ENCODE measurements at places on chromosomes 12 and 14. TPM values are rescaled to one million over a fixed set of nuclear protein-coding genes. Genes with fewer than 3 reads are reported as not detected.

- no peak for DNase-seq
Observed at GRCh38 chr12:91073426-91073825, 15.6 kb upstream of the KERA start.

- DNase-seq: no peak
Observed at GRCh38 chr12:9024512-9024911, 35.2 kb downstream of the KLRG1 start.

DNA sequence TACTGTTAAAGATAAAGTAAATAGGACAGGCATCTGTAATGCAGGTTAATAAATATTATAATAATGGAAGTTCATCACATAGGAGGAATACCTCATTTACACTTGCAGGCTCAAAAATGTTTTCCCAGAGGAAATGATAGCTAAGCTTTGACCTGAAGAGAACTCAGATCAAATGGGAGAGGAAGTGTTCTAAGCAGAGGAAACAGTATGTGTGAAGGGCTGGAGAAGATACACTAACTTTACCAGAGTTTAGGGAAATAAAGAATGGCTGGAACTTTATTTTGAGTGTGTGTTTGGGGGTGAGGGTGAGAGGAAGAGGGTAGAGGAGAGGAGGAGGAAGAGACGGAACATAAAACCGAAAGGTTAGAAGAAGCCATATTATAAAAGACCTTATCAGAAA lies 34.0 kb upstream of the AP4S1 start:
- no peak for DNase-seq

- DNase-seq: peak; percentile 54
Observed at GRCh38 chr12:33771889-33772288, 250.4 kb upstream of the ALG10 start.

DNA sequence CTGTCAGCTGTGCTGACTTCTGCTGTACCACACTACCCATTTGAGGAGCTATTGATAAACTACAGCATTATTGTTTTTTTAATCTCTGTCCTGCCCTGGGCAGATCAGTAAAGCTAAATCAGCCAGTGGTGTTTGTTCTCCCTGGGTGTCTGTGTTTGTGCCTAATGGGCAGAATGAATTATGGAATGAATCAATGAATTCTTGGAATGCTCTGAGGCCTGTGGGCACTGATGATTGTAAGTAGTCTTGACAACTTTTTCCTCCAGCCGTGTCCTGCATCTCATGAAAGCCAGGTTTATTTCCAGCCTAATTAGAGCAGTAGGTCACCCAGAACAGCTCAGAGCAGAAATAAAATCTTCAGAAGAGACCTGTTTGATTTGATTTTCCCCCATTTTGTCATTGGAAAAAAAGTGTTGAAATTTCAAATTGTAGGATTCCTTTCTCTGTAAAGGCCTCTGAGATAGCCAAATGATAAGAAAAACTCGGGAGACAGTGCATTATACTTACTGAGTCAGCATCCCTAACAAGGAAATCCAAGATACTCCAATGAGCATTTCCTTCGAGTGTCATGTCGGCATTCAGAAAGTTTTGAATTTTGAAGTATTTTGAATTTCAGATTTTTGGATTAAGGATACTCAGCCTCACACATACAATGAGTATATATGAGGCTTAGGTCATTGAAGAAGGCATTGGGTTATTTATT lies 19.4 kb upstream of the EVL start:
- DNase-seq: no peak

DNA sequence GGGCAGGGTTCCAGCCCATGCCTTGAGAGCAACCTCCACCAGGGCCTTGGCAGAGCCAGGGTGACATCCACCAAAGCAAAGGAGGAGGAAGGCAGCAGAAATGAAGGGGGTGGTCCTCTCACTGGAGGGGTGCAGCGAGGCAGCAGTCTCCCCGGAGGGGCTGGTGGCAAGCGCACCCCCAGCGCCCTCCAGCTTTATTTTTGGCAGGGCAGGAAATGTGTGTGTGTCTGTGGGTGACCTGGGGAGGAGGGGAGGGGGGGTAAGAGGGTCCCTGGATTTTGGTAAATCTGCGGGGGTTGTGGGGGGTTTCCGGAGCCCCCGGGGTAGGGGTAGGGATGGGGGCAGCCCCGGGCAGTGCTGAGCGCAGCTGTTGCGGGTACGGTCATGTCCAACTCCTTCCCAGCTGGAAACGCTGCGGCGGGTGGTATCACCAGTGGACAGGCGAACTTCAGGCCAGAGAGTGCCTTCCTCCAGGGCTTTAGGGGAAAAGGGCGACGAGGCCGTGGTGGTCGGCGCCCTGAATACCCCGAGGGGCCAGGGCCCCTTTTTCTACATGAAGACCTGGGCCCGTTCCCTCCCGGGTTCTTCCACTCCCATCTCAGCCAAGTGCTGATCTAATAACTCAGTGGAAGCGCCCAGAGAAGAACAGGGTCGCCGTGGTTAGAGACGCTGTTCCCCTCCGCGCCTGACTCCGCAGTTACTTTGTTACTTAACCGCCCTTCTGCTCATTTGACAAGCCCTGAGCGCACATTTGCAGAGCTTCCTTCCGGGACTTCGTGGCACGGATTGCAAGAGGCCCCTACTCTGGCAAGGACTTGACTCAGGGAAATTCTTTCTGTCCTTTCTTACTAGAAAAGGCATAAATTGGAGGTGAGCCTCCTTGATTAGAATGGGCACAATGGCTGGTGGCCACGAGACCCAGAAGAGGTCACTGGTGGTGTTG lies 55.2 kb downstream of the FOS start:
- no peak for DNase-seq

GRCh38 chr14:55721353-55721752 lies 141.3 kb downstream of the KTN1 start:
- DNase-seq: peak; percentile 94

- no peak for DNase-seq
Observed at GRCh38 chr12:56614627-56615026, 15.5 kb downstream of the BAZ2A start.

DNA sequence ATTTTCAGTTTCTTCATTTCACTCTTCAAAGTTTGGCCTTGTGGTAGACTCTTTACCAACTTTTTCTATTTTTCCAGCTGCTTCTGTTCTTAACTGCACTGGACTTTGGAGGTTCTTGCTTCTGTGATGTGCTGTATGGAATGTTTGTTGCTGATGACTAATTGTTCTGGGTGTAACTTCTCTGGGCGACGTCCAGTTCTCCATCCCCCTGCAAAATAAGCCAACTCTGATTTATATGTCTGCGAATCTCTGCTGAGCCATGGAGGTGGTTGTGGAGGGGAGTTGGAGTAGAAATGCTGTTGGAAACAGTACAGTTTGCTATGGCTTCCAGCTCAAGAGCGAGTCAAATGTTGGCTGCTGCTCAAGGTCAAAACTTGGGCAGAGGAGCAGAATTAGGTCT lies 113.9 kb upstream of the DYRK2 start:
- peak; percentile 88 for DNase-seq

- no peak for DNase-seq
Observed at GRCh38 chr12:92056290-92056689, 89.4 kb downstream of the BTG1 start.

- no peak for DNase-seq
Observed at GRCh38 chr14:88142997-88143396, 138.1 kb downstream of the GPR65 start.

GRCh38 chr14:76428611-76429010 lies 52.7 kb downstream of the ESRRB start:
- no peak for DNase-seq

DNA sequence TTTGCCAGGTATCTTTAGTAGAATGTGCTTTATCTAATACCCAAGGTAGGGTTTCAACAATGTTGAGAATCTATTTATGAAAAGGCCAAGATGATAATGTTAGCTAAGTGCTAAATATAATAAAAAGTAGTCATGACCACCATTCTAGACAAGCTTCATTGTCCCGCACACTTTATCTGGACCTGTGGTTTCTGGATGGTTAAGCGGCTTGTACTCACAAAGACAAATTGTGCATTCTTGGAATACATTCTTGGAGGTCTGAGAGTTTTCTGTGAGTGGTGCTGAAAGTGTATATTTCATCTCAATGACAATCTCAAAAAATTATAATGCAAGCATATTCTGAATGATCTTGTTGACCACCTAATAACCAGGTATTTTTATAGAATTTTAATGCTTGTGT lies 646.9 kb downstream of the DIO2 start:
- DNase-seq: no peak

DNA sequence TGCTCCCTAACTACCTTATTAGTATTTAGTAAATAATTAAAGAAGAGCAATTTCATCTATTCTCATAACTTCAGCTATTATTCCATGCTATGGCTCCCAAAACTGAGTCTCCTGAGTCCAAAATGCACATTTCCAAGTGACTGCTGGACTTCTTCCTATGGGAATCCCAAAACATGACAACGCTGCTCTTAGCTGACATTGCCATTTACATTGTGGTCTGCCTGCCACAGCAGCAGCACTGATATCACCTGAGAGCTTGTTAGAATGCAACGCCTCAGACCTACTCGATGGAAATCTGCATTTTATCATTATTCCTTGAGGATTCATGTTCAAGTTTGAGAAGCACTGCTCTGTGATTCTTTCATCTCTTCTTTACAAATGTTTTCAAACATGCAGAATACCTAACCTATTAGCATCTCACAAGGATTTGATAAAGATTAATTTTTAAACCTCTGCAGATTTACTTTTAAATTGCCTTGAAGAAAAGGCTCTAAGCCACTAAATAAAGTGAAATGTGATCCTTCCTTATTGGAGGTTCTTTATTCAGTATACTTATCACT lies 77.7 kb downstream of the SEC23A start:
- DNase-seq: no peak

DNA sequence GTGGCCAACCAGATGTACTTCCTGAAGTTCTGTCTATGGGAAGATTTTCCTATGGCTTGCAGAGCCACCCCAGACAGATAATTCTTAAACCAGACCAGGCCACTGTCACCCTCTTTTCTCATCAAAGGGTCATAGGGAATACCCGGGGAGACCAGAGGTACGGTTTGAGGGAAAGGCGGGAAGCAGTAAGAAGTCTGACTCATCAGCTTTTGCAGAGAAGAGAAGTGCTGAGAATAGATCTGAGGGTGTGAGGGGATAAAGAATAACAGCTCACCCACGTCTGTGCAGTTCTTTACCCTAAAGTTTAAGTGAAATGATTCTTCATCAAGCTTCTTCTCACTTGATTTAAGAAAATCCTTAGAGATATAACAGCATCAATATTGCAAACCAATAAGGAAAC lies 21.3 kb upstream of the POC1B start:
- no peak for DNase-seq

DNA sequence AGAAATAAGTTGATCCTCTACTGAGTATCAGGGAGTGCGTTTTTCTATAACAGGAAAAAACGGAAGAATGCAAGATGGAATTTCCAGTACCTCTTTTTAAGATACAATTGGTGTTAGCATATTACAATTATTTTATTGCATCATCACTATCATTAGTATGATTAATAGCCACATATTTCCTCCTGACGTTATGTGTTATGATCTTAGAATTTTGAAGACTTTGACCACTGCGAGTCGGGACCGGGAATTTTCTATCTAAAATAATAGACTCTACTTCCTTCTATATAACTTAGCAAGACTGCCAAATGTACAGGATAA lies 679 bp upstream of the SAV1 start:
- no peak for DNase-seq

- no peak for DNase-seq
Observed at GRCh38 chr14:61438497-61438859, 117.1 kb downstream of the PRKCH start.

DNA sequence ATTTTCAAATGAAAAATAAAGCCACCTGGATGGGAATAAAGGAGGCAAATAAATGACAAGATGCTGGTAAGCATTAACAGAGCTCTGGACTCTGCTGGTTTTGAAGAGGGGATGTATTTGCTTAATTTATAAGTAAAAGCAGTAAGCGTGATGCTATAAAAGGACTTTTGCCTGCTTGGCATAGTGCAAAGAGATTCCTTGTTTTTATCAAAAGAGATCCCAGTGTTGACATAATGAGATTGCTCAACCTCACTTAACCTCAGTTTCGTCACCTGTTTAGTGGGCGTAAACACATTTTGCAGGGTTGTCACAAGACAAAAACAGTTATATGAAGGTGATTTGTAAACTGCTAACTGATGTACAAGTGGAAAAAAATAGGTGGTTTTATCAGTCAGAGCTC lies 13.8 kb downstream of the ASCL1 start:
- DNase-seq: no peak

- DNase-seq: no peak
Observed at GRCh38 chr12:89857652-89858274, 149.1 kb upstream of the ATP2B1 start.

DNA sequence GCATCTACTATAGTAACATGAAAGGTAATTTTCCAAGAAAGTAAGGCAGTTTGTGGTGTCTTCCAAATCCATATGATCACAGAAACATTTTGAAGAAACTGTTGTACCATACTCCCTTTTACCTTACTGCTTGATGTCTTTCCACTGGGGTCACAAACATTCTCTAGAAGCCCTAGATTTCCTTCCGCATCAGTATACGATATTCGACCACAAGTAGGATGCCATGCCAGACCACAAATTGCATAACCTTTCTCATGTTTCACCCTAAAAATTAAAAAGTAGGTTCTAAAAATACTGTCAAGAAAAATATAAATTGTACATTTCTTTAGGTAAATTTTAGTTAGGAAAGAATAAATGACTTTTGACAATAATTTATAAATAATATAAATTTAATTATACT lies 26.5 kb downstream of the WDHD1 start:
- no peak for DNase-seq

DNA sequence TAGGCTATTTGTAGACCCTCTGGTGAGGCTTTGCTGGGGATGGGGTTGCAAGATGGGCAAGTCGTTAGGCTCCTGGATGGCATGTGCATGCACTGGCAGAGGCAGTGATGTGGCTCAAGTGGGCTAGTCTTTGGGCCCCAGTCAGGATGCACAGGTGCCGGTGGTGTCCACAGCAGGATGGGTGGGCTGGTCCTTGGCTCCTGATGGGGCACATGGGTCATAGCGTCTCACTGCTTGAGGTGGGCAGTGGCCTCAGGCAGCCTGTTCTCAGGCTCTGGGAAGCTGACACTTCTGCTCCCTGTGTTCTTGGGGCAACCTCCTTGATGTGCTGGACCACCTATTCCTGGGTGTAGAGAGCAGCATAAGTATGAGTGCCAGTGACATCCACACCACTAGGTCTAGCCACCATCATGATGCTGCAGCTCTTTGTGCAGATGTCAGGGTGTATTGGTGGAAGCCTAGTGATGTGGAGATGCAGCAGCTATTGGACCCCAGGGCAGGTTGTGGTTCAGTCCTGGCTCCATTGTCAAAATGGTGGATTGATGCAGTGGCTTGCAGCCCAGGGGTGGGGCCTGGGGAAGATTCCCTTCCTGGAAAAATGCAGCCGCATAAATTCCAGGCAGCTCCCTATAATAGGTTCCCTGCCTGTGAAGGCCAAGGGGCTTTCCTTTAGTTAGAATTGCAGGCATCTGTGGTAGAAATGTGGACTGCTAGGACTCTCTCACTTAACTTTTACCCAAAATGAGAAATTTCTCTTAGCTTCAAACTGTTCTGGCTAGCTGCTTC lies 742.5 kb upstream of the MDGA2 start:
- no peak for DNase-seq

Gene CCDC38
- not detected for total RNA-seq

Gene LRFN5
- 0.37 TPM for total RNA-seq

Gene DACT1
- total RNA-seq: 0.30 TPM

Gene CISTR
- not detected for total RNA-seq

Gene HAL
- not detected for total RNA-seq

Gene TMEM63C
- not detected for total RNA-seq

Gene TEX52
- not detected for total RNA-seq

Gene EML1
- 4.6 TPM for total RNA-seq

Gene GPR68
- total RNA-seq: 2.3 TPM

All from HT1080 (cell line).